WTC11 (cell line): ENCODE measurements at places on chromosomes 3 and 15.

- DNase-seq, result no peak
Observed at GRCh38 chr3:140834266-140835037, 107.2 kb upstream of the SLC25A36 start.

DNA sequence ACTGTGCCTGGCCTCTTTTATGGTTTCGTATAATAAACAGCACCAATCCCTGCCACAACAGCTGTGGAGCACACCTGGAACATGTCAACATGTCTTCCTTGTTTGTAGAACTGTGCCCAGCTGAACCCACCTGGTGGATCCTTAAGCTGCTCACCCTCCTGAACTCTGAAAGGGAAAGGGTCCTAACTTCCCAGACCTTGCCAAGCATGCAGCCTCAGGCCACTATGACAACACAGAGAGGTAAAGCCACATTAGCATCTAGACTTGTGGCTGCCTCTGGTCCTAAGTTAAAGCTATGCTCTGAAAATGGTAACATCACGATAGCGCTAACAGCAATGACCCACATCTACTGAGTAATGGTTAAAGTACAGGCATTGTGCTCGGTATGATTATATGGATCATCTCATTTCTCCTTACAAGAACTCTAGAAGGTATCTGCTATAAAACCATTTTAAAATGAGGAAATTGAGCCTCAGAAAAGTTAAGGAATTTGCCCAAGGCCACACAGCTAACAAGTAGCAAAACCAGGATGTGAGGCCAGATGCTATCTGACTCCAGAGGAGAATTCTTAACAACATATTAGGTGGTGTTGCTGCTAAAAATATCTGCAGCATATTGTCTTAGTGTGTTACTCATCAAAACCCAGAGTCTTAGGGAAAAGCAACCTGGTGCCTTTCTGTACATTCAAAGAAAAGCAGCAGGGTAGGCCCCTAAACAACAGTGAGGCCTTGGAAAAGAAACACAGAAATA lies 23.1 kb upstream of the HERC1 start:
- no peak for DNase-seq

- DNase-seq, result no peak
Observed at GRCh38 chr3:125116311-125117080, 60.7 kb upstream of the HEG1 start.

DNA sequence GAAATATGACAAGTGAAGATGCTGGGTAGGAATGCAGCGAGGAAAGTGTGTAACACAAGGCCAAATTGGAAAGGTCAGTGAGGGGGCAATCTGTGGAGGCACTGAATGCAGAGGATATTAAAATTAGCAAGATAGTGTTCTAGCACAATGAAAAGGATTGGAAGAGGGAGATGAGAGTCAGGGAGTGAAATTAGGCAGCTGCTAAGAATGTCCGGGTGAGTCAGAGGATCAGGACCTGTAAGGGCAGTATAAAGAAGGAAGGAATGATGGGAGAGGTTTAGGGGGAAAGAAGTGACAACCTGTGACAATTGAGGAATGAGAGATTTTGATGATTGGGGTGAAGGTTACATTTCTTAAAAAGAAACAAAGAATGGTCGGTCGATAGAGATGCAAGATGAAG lies 103.5 kb downstream of the UBE3A start:
- no peak for DNase-seq

DNA sequence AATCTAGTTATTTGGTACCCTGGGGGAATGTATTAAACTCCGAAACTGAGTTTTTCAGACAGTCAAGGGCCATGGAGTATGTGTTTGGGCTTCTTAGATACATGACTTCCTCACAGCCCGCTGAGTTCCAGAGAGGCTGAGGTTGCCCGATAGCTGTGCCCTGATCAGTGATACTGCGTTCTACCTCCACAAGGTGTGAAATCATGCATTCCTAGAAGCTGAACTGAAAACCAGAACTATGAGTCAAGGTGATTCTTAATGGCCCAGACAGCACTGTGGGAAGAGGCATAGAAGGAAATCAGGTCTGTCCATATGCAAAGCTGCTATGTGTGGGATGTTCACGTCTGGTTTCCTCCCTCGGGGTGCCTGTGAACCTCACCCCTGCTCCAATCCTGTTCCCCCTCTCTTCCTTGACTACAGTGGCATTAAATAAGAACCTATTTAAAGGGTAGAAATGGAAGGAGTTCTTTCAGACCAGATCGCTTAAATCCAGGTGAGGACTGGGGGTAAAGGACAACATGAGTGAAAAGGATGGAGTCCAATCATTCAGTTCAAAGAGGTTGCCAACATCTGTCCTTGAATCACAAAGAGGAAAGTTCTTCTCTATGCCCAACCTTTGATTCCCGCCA lies 74.3 kb downstream of the MYO1E start:
- DNase-seq, result no peak

DNA sequence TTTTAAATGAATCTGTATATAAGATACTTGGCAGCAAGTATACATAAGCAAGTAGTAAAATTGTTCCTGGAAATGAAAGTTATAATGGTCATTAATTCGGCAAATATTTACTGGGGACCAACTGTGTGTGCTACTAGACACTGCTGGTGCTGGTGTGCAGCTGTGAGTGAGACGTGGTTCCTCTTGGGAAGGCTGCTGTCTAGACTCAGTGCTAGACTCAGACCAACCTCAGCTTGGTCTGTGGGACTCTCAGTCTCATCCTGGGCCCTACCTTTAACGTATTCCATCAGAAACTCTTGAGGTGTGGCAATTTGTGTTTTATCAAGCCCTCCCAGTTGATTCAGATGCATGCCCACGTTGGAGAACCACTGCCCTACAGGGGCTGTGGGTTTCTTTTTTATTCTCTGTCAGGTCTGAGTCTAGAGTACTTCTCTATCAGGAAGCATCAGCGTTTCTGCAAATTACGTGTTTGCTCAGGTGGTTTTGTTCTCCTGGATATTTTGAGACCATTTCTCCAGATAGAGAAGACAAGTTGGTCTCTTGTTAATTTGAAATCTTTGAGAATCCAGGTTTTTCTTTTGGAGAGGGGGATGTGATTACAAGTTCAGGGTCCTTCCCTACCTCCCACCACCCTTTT lies 6.8 kb downstream of the TLNRD1 start:
- no peak for DNase-seq

- no peak for DNase-seq
Observed at GRCh38 chr3:33940149-33940548, 141.7 kb downstream of the PDCD6IP start.

DNA sequence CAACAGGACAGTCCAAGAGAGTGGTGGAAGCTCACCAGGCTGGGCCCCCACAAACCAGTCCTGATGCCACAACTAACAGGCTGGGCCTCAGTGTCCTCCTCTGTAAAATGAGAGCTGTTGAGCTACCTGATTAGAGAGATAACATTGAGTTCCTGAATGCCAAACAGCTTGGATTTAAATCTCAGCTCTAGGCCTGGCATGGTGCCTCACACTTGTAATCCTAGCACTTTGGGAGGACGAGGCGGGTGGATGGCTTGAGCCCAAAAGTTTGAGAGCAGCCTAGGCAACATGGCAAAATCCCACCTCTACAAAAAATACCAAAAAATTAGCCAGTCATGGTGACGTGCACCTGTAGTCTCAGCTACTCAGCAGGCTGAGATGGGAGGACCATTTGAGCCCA lies 20.1 kb upstream of the TMCC1 start:
- no peak for DNase-seq

GRCh38 chr3:37254316-37254715 lies 79.9 kb upstream of the LRRFIP2 start:
- no peak for DNase-seq

DNA sequence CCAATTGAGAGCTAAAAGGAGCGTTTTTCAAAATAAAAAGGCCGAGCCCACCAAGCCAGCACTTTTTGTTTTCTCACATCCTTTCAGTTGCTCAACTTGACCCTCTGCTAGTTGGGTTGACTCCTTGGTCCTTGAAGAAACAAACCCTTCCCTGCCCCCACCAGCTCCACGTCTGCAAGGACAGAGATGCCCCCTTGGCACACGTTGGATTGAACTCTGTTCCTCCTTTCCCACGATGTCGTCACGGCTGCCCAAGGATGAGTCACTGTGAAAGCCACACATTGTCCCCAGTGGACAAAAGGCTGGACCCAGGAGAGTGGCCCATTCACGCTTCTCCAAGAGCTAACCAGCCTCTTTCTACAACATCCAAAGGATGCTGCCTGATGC lies 43.0 kb upstream of the SPATA12 start:
- no peak for DNase-seq

GRCh38 chr15:36465304-36465703 lies 114.1 kb upstream of the CDIN1 start:
- DNase-seq, result no peak

DNA sequence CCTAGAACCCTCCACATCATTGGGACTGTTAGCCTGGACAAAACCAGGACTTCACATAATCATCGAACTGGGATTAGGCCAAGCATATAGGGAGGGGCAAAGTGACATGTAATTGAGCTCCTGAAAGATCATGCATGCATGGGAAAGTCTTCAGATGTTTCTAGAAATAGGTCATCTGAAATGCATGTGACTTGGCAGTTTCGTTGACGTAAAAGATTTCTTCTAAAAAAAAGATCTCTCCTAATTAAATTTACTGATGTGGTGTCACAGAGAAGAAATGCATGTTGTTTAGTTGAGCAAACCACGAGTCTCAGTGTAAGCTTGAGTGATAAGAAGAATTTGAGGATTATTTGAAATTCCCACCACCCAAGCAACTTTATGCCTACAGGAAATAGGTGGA lies 70.0 kb upstream of the LIMD1 start:
- no peak for DNase-seq

DNA sequence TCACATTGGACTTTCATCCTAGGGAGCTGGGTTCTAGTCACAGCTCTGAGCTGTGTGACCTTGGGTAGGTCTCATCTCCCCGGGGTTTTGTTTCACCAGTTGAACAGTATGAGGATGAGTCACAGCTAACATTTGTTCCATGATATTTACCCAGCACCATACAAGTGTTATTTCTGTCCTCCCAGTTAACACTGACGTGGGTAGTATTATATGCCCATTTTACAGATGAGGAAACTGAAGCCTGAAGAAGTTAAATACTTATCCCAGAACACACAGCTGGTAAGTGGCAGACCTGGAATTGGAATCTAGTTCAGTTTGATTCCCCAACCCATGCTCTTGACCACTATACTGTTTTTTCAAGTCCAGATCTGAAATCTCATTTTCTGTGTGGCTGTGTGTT lies 908 bp upstream of the RARB start:
- DNase-seq, result no peak

- no peak for DNase-seq
Observed at GRCh38 chr3:123130079-123130750, 63.4 kb downstream of the PDIA5 start.

GRCh38 chr15:80456517-80457492 lies 52.6 kb downstream of the ARNT2 start:
- DNase-seq, result no peak

- DNase-seq, result no peak
Observed at GRCh38 chr15:81308260-81308659, 15.7 kb downstream of the STARD5 start.

- DNase-seq, result no peak
Observed at GRCh38 chr3:127712881-127713771, 40.4 kb downstream of the ABTB1 start.
